Caki2 (cell line): ENCODE measurements at places on chromosomes 13 and 19. TPM values are rescaled to one million over a fixed set of nuclear protein-coding genes. Genes with fewer than 3 reads are reported as not detected.

GRCh38 chr13:31069808-31070534 lies 91.7 kb downstream of the HSPH1 start:
- DNase-seq = no peak

DNA sequence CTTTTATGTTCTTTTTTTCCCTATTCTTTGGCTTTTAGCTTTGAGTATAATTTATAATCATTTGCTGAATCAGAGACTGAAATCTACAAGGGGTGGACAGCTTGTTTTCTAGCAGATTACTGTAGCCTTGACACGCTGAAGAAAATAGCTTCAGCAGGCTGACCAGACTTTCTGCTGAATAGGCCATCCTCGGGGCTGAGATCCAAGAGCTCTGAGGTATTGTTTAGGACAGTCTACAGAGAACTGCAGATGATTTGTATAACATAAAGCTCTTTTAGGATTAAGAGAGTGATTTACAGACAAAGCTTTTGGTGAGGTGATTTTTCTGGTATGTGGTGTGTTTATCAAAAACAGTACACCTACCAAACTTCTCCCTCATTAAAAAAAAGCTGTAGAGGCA lies 16.8 kb downstream of the POLR1D start:
- DNase-seq = no peak

DNA sequence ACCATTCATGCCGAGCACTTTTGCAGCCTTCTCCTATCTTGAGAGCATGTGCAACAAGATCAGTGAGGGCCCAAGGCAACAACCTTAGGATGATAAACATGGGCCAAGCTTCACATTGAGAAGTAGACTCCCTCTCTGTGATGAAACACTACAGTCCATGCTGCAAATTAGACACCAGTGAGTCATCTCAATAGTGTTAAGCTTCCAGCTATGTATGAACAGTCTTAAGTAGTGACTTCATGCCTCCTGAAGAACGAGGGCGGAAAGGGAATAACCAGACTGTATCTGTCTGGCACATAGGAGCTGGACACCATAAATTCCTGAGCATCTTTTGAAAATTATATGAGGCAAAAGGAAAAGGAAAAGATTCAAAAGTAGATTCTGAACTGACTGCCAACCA lies 309.9 kb upstream of the SLITRK1 start:
- DNase-seq = no peak

GRCh38 chr13:112785483-112785856 lies 95.6 kb downstream of the ATP11A start:
- DNase-seq = no peak

DNA sequence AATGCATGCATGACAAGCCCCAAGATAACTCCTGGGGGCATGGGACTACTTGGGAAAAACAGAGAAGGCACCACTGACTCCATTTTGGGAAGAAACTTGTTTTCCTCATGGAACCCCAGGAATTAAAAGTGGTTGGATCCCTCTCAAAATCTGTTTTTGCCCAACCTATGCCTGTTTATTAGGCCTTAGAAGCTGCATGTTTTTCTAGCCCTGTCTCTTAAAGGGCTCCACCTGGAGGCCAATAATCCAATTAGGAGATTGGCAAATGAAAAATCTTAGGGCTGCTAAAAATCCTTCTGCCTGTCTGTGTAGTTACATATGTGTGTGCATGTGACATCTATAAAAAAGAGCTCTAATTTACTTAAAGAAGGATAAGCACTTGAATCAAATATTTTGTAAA lies 26.9 kb downstream of the MED4 start:
- DNase-seq = no peak

DNA sequence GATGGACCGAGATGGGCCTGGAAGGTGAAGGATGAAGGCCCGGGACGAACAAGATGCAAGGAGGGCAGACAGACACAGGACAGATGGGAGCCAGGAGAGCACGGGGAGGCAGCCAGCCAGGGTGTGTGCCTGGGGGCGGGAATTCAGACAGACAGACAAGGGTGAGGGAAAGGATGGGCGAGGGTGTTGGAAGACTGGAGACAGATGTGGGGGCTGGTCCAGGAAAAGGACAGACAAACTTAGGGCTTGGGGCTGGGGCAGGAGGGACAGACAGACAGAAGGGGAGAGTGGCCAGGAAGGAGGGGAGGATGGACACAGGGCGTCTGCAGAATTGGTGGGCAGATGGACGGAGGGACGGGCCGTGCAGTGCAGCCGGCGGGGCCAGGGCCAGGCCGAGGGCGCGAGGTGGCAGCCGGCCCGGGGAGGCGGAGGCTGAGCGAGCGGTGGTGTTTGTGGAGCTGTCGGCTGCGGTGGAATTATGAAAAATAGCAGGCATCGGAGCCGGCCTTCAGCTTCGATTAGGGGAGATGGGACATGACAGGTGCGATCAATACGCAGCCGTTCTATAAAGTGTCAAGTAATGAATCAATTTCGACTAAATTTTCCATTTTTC lies 4.6 kb upstream of the ERFL start:
- DNase-seq = no peak

DNA sequence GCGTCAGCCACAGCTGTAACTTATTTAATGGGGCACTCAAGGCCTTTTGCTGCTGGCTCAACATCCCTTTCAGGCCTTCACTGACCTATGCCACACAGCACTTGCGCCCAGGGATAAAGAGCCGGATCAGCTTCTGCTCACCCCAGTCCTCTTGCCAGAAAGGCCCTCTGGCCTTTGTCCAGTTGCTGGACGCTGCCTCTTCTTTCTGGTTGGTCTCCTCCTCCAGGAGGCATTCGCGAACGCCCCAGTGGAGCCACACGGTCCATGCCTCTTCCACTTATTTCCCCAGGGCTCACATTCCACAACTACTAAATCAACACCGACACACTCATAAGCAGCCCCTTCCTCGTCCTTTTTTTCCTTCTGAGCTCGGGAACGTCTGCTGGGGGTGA lies 3.7 kb upstream of the ZNF329 start:
- DNase-seq = no peak

- no peak for DNase-seq
Measured at GRCh38 chr13:99133230-99133629, 67.4 kb upstream of the UBAC2 start.

- no peak for DNase-seq
Measured at GRCh38 chr13:42990291-42991232, 1.5 kb downstream of the EPSTI1 start.

GRCh38 chr19:53994811-53995210 lies 3.4 kb downstream of the CACNG6 start:
- DNase-seq = no peak

- DNase-seq = no peak
Measured at GRCh38 chr13:24663586-24663985, 16.6 kb upstream of the ATP12A start.

GRCh38 chr13:19597523-19597922 lies 35.9 kb upstream of the MPHOSPH8 start:
- peak; percentile 14 for DNase-seq

- DNase-seq = no peak
Measured at GRCh38 chr19:8036434-8037099, 16.0 kb upstream of the CCL25 start.

GRCh38 chr13:42762917-42763316 lies 18.5 kb upstream of the FAM216B start:
- no peak for DNase-seq

DNA sequence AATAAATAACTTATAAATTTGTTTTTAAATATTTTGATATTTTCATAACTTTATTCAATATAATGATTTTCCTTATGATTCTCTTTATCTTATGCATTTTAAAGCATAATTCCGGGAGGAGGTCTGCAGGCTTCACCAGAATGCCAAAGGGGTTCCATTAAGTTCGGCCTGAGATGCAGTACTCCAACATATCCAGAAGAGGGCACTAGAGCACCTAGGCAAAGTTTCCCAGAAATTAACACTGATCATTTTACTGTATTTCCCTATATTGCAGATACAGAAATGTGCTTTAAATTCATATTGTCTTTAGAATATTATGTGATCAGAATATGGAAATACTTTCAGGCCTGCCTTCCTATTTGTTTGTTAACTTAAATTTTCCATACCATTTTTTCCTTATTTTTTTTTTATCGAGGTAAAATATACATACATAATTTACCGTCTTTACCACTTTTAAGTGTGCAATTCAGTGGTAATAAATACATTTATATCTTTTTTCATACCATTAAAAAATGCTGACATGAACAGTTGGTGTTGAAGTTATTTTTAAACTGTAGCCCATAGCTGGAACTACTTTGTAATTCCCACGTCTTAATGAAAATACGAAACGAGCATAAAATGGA lies 58.9 kb upstream of the TM9SF2 start:
- DNase-seq = no peak

DNA sequence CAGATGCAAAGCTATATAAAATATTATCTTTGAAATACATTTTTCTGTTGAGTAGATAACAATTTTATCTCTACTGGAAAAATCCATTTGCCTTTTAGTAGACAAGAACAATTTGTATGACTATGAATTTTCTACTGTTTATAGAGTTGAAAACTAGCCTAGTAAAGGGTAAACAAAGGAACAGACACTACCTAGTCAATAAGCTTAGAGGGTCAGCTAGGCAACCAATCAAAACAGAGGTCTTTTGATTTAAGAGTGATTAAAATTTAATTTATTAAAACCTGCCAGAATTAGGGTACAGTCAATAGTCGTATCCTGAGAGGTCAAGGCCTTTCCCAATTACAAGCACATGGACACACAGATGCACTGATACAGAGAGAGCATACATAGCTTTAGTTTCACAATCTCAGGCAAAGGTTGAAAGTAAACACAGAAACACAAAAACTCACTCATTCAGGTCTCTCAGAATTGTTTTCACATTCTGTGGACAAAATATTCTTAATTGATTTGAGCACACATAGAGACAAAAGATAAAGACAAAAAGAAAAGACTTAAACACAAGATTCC lies 24.5 kb upstream of the GPC6 start:
- no peak for DNase-seq

GRCh38 chr13:50189450-50189849 lies 174.2 kb downstream of the KCNRG start:
- no peak for DNase-seq

DNA sequence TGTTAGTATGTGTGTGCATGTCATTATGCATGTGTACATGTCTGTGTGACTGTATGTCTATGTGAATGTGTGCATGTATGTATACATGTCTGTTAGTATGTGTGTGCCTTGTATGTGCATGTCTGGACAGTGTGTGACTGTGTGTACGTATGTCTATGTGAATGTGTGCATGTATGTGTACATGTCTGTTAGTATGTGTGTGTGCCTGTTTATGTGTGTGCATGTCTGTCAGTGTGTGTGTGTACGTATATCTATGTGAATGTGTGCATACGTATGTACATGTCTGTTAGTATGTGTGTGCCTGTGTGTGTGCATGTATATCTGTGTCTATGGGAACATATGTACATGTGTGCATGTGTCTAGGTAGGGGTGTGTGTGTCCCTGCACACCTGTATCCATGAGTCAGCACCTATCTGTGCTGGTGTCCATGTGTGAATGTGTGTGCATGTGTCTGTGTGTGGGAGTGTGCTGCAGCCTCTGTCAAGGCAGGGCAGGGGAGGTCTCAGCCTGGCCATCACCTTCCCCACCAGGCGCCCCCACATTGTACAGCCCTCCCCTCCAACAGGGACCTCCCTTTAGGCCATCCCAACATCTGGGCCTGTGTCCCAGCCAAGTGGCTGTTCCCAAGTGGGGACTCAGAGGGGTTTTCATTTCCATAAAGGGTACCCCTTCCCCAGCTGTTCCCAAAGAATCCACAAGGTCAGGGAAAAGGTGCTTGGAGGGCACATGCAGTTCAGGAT lies 4.4 kb downstream of the GAS6 start:
- DNase-seq = no peak

GRCh38 chr13:39506559-39507390 lies 96.2 kb downstream of the LHFPL6 start:
- DNase-seq = no peak

DNA sequence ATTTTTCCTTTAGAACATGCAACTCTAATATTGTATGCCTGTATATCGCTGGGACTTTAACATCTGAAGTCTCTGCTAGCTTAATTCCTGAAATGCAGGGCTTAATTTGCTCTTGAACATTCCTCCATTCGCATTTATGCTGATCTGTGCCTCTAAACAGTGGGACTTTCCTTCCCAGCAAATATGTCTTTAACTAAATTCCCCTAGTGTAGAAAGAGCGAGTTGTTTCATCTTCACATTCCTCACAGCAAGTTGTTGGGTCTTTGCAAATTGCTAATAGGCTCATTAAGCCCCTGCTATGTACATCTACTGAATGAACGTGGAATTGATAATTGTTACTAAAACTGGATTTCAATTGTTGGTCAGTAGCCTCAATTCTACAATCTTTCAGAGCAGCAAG lies 118.4 kb upstream of the OBI1 start:
- no peak for DNase-seq

GRCh38 chr19:2492870-2493269 lies 16.9 kb downstream of the GADD45B start:
- DNase-seq = no peak

DNA sequence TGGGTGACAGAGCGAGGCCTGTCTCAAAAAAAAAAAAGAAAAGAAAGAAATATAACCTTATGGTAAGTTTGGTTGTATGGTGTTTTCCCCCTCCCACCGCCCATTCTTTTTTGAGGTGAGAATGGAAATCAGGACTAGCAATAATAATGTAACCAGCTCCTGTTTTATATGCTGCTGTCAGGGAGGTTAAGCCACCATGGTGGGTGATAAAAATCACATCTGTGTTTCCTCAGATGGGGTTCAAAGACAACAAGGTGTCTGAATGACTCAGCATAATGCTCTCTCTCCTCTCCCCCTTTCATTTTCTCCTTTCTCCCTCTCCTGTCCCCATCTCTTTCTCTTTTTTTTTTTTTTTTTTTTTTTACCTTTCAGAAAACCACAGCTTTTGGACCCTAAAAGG lies 28.3 kb upstream of the GARRE1 start:
- DNase-seq = no peak

DNA sequence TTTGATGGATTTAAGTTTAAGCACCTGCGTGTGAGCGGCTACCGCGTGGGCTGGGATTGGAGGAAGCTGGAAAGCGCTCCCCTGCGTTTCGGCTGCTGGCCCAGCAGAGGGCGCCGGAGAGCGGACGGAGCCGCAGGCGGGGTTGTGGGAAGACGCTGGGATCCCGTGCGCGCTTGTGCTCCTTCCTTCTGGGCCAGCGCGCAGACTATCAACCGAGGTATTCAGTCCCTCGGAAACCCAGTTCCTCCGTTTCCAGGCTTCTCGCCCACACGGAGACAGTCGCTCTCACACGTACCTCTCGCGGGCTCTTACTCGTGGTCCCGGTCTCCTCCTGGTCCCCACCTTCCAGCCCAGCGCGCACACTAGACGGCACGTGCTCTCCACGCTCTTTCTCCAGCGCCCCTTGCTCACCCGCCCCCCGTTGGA lies 28.8 kb downstream of the EPN1 start:
- DNase-seq = no peak

KIR2DL1 gene
- not detected in 2 replicates for total RNA-seq

FBN3 gene
- total RNA-seq = not detected in 2 replicates

YIF1B gene
- total RNA-seq = 180 and 207 TPM in 2 replicates

CEACAM1 gene
- 0.09 TPM in 1 of 2 replicates, not detected in the other for total RNA-seq

TEX26 gene
- total RNA-seq = not detected in 2 replicates

FOSB gene
- 2.5 and 3.2 TPM in 2 replicates for total RNA-seq

SERPINE3 gene
- total RNA-seq = not detected in 2 replicates

TLE2 gene
- total RNA-seq = 3.9 TPM in 1 of 2 replicates, not detected in the other

CCL25 gene
- not detected in 2 replicates for total RNA-seq

SHISA2 gene
- 127 and 148 TPM in 2 replicates for total RNA-seq

NDUFA7 gene
- 29.0 and 45.1 TPM in 2 replicates for total RNA-seq

FAAP24 gene
- 6.7 and 22.0 TPM in 2 replicates for total RNA-seq

ZNF221 gene
- 2.7 and 20.4 TPM in 2 replicates for total RNA-seq

NTF4 gene
- 4.0 TPM in 1 of 2 replicates, not detected in the other for total RNA-seq

KLK5 gene
- not detected in 2 replicates for total RNA-seq

AKAP8 gene
- 15.8 and 18.9 TPM in 2 replicates for total RNA-seq

RFPL4AL1 gene
- total RNA-seq = not detected in 2 replicates
